ENCODE measurements at places on chromosomes 3 and 15.

GRCh38 chr15:78390826-78391225, 47.2 kb upstream of the IREB2 start:
- DNase-seq = no peak

DNA sequence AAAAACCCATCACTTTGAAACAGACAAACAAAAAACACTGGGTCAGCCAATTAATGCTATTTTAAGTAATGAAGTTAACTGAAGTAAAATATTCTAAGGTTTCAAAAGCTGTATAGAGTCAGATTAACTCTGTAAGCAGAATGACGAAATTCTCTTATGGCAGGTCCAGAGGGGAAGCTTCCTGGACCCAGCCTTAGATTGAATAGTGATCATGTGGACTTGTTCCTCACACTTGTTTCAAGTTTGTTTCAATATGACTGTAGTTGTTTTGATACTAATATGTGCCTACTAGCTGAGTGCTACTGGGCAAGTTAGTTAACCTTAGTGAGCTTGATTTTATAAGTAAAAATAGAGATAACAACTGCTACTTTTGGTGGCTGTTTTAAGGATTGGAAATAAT, 32.6 kb downstream of the PLS1 start:
- no peak for DNase-seq

GRCh38 chr3:190127797-190128196, 7.1 kb upstream of the P3H2 start:
- no peak for DNase-seq

- DNase-seq = no peak
These were observed 132.4 kb downstream of the GOLGA6L6 start for GRCh38 chr15:20409247-20409646.

DNA sequence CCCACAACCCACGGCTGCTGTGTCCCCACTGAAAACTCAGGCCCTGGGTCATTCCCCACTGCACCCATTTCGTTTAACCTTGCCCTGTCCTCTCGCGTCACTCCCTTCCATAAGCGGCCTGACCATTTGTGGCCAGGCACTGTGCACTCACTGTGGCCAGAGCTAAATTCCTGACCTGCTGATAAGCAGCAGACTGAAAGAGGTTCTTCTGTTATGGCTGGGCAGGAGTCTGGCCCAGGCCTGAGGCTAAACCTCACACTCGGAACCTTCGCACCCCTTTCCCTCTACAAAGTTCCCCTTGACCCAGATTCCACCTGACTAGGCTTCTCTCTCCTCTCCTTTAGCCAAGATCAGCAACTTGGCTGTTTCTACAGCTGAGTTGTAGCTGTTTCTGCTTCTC, 62.3 kb downstream of the ADAMTS17 start:
- no peak for DNase-seq

- no peak for DNase-seq
These were observed 63.6 kb downstream of the PROS1 start for GRCh38 chr3:93910097-93910496.

- DNase-seq = no peak
These were observed 334.1 kb downstream of the GABRB3 start for GRCh38 chr15:26438718-26439117.

- DNase-seq = no peak
These were observed 83.7 kb upstream of the ARHGEF3 start for GRCh38 chr3:56885453-56885852.

- DNase-seq = no peak
These were observed 86.2 kb downstream of the CMSS1 start for GRCh38 chr3:99903869-99904268.

DNA sequence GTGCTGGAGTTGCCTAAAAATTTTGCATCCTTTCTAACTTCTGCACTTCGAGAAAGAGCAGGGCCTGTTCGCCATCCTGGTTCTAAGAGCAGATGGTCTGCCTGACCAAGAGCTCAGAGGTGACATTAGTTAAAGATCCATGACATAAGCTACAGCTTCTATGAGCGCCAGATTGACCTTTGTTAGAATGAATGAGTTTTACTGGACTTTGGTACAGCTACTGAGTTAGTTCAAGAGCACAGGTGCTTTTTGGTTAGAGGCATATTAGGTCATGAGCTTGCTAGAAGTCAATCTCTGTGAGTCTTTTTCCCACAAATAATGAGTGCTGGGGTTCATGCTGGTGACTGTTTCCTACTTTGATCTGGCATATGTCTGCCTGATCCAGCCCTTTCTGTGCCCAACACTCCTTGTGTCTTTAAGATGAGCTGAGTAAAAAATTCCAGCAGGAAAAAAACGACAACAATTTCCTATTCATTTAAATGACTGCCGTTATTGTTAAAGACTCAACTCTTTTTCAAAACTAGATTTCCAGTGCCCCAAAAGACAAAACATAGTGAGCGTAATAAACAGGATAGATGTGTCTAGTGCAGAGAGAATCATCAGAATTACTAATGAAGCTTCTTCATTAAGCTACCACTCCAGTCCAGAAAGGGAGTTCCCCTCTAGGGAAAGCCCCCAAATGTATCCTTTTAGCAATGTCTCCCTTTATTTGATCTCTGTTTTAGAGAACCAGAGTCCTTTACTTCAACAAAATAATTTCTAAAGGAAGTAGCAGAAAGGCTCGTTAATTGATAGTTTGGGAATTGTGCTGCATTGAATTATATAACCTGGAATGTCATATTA, 152.9 kb downstream of the SLCO3A1 start:
- no peak for DNase-seq

- no peak for DNase-seq
These were observed 70.3 kb upstream of the ARL8B start for GRCh38 chr3:5051772-5052171.
